ENCODE measurements at places on chromosomes 4 and X.

DNA sequence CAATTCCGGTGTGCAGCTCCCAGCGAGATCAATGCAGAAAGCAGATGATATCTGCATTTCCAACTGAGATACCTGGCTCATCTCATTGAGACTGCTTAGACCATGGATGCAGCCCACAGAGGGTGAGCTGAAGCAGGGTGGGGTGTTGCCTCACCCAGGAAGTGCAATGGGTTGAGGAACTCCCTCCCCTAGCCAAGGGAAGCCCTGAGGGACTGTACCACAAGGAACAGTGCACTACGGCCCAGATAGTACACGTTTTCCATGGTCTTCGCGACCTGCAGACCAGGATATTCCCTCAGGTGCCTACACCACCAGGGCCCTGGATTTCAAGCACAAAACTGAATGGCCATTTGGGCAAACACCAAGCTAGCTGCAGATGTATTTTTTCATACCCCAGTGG is 150.0 kb downstream of the TET2 start:
- no peak for DNase-seq

DNA sequence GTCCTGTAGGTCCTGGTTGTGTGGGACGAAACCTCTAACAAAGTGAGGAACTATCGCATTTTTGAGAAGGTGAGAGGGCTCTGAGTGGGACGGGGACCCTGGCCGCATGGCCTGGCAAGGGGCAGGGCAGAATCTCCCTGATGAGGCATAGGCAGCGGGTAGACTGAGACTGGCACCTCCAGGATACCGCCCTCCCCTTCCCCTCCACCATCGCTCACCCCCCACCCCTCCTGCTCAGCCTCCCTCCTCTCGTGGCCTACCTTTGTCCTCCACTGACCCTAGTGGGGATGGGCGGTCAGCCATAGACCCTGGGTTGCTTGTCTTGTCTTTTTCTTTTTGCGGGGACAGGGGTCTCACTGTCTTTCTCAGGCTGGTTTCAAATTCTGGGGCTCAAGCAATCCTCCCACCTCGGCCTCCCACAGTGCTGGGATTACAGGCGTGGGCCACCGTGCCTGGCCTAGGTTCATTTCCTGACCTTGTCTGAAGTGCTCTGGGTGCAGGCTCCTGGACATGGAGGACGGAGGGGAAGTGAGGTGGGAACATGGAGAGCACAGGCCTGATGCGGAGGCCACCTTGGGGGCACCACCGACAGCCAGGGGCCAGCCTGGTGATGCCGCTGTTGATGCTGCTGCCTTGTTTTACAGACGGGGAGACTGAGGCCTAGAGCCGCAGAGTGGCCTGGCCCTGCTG is 10.5 kb upstream of the ADD1 start:
- DNase-seq = no peak

- no peak for DNase-seq
Measured at GRCh38 chrX:68868316-68868715, 39.5 kb downstream of the EFNB1 start.

DNA sequence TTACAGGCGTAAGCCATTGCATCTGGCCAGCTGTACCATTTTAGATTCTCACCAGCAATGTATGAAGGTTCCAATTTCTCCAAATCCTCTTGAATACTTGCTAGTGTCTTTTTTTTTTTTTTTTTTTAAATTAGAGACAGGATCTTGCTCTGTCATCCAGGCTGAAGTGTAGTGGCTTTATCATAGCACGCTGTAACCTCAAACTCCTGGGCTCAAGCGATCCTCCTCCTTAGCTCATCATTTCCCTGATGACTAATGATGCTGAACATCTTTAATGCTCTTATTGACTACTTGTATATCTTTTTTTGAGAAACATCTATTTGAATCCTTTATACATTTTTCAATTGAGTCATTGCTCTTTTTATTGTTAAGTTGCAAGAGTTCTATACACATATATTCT is 40.3 kb downstream of the HDAC8 start:
- no peak for DNase-seq

DNA sequence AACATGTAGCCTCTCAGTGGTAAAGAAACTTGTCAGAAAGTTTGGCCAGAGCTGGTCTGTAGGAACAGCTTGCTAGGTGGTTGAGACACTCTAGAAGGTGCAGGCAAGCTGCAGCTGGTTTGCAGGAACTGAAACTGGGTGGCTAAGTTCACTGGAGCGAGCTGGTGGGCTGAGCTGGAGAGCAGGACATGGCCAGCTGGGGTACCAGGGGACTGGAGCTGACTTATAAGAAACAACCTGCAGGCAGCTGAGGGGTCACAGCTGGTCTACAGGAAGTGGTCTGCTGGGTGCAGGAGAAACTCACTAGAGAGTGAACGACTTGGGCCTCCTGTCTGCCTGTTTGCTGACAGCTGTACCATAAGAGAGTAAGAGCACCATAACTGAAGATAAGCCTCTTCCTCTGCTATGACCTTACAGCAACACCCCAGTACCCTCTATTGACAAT is 157.1 kb upstream of the LNX1 start:
- no peak for DNase-seq

DNA sequence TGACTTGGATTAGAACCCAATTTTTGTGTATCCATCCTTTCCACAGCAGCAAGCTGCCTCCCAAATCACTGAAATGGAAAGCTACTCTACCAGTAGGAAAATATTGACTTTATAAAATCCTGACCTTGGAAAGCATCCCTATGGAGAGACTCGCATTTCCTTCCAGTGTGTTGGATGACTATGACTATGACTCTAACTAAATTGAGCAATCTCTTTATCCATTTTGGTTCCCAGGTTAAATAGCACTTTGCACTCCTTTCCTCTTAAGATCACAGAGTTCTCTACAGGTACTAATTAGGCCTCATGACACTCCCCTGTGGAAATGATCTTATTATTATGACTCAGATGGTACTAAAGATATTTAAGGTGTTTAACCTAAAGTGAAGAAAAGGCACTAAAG is 431.8 kb downstream of the PPARGC1A start:
- DNase-seq = no peak

- DNase-seq = no peak
Measured at GRCh38 chr4:183801457-183802165, 103.5 kb upstream of the STOX2 start.

DNA sequence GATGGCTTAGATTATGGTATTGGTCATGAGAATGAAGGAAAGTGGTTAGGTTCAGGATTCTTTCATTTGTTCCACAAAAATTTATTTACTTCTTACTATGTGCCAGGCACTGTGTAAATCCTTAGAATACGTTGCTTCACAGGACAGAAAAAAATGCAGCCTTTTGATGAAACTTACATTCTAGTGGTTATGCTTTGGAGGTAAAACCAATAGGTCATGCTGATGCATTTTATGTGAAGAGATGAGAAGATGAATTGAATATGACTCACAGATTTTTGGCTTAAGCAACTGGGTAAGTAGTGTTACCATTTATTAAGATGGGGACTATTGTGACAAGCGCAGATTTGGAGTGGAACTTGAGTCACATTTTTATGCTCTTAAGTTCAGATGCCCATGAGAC is 165.3 kb downstream of the GLRA2 start:
- no peak for DNase-seq

DNA sequence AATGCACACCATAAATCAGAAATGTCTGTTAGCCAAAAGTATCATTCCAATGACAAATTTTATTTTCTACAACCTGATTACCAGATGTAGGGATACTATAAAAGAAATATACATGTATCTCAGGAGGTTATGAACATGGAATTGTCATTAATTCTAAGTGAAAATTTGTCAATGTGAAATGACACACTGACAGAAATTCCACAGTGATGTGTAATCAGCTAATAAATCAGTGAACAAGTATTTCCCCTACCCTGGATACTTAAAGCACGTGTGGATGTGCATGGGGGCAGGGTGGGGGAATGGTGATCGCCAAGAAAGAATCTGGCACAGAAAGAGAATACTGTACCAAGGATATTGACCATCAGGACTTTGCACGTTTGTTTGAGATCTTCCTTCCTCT is 123.6 kb downstream of the SH3RF1 start:
- no peak for DNase-seq

- no peak for DNase-seq
Measured at GRCh38 chrX:129647418-129648410, 7.0 kb downstream of the APLN start.

GRCh38 chrX:137032341-137032694 is 1.5 kb downstream of the GPR101 start:
- DNase-seq = no peak

DNA sequence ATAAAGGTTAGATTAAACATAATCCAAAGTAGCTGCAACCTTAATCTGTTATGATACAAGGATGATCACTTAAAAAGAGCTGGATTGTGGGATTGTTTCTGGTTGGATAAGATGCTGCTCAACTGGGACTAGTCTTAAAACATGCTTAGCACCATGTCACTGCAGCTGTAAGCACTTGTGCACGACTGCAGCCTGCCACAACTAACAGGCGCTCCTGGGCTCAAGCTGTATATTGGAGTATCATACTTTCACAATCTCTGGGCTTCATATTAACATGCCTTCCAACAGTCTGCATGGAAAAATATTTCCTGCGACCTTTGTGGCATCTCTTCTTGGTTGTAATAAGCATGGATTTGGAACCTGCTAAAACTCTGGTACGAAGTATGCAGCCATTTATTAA is 493.0 kb upstream of the PITX2 start:
- DNase-seq = no peak

GRCh38 chrX:80511969-80512760 is 91.9 kb downstream of the TENT5D start:
- DNase-seq = no peak

- DNase-seq = no peak
Measured at GRCh38 chr4:182068920-182069319, 174.3 kb upstream of the TENM3 start.

DNA sequence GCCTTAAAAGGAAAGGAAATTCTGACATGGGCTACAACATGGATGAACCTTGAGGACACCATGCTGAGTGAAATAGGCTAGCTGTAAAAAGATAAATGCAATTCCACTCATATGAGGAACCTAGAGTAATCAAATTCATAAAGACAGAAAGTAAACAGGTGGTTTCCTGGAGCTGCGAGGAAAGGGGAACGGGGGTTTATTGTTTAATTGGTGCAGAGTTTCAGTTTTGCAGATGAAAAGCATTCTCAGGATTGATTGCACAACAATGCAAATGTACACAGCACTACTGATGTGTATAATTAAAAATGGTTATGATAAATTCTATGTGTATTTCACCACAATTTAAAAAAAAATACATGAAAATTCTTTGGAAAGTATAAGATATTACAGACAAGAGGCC is 24.0 kb downstream of the PLRG1 start:
- DNase-seq = no peak

GRCh38 chr4:56410247-56411062 is 23.2 kb upstream of the AASDH start:
- DNase-seq = no peak

- DNase-seq = no peak
Measured at GRCh38 chr4:112923516-112923915, 125.9 kb upstream of the ANK2 start.

DNA sequence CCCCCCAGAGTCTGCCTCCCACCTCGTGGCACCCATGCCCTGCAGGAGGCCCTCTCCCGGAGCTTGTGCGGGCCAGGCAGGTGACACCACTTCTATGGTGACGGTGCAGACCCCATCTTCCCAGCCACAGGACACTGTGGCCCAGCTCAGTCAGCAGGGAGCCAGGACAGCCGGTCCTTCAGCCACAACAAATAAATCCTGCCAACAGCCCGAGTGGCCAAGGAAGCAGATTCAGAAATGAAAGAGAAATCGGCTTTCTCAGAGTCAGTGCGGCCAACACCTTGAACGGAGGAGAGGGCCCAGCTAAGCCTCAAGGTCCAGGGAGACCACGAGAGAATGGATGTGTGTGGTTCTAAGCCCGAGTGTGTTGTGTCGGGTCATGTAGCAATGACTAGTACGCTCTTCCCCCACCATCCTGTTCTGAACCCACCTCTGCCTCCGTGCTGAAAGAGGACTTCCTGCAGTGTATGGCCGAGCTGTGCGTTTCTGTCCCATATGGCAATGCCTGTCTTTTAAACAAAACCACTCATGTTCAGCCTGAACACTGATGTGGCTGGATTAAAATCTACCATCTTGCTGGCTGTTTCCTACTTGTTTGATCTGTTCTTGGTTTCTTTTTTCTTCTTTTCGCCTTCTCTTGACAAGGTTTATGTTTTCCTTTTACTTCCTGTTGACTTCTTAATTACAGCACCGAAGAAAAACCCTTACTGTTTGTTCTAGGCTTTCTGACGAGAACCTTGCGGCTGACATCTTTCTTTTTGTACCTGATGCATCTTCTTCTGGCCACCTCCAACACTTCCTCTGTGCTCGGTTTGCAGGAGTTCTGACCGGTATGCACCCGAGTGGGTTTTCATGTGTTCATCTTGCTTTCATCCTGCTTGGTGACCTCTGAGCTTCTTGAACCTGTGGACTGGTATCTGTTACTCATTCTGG is 53.1 kb downstream of the GAK start:
- DNase-seq = no peak

GRCh38 chr4:113566015-113566795 is 195.3 kb downstream of the CAMK2D start:
- DNase-seq = no peak

DNA sequence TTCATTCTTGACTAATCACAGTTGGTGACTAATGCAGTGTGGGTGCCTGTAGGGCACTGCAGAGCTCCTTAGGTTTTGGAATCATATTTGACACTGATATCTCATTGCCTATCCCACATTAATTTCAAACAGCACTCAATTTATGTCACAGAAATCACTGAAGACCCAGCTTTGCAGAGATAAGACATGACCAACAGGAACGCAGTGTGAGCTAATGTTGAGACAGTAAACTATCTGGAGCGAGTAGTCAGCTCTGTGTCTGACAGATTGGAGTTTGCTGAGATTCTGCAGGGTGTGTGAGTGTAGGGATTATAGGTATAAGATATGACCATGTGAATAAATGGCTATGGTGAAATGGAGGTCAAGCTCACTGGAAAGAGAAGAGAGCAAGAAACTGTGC is 1586.1 kb upstream of the AGA start:
- DNase-seq = no peak

- DNase-seq = no peak
Measured at GRCh38 chr4:74057588-74057987, 19.1 kb upstream of the CXCL3 start.

DNA sequence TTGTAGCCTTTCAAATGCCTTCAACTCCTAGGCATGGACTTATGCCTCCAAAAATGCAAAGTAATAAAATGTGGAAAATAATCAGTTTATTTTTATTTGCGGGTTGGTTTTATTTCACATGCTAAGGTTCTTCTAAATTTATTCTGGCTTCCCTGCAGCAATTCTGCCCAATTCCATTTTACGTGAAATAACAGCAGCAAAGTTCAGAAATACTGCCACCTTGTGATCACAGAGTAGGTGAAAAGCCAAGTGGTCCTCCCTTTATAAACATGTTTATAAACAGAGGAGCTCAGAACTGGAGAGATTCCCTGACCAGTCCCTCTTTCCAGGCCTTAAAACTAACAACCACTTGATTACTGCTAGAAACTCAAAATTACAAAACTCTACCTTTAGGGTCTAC is 14.7 kb upstream of the DCHS2 start:
- no peak for DNase-seq

- no peak for DNase-seq
Measured at GRCh38 chrX:110989447-110989846, 106.5 kb upstream of the PAK3 start.

GRCh38 chr4:75030028-75030427 is 97.1 kb downstream of the PARM1 start:
- DNase-seq = no peak

- no peak for DNase-seq
Measured at GRCh38 chr4:149531861-149532260, 283.8 kb downstream of the IQCM start.

- DNase-seq = no peak
Measured at GRCh38 chr4:150579551-150580234, 2.3 kb upstream of the MAB21L2 start.

- DNase-seq = no peak
Measured at GRCh38 chr4:7808181-7808580, 131.5 kb downstream of the AFAP1 start.

- DNase-seq = no peak
Measured at GRCh38 chrX:74195605-74196004, 108.4 kb upstream of the ZCCHC13 start.
